ENCODE measurements at places on chromosomes 12 and 14.
A peak's percentile ranks its signal among the peaks of the same experiment; 100 is the strongest.

DNA sequence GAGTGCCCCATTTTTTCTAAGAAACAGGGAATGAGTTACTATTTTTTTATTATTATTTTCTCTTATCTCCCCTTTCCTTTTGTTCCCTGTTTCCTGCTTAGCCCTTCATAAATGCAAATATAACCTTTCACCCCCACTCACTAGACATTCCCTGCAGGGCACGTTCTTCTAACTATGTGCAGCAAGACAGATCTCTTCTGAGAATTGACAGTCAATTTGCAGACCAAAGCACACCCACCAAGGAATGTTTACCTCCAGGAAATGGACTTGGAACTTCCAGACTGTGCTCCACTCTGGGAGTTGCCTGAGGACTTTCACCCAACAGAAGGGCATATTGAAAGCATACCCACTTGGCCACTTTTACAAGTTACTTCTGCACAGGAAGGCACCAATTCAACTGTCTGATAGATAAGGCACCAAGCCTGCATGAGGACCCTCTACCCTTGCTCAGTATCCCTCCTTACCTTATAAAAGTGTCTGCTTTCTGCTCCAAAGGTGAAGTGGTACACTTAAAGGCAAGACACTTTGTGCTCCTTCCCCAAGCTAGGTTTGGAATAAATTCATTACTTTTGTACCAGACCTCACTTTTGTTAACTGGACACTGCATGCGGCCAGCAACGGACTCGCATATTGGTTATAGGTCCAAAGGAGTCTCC is 6.5 kb downstream of the TAS2R19 start:
- no peak for DNase-seq

GRCh38 chr14:91360490-91361232 is 57.0 kb downstream of the CCDC88C start:
- no peak for DNase-seq

GRCh38 chr12:73632661-73633060 is 905.0 kb upstream of the ATXN7L3B start:
- no peak for DNase-seq

- DNase-seq = no peak
These were observed 48.8 kb upstream of the ESRRB start for GRCh38 chr14:76326918-76327689.

- no peak for DNase-seq
These were observed 40.2 kb downstream of the CACNA2D4 start for GRCh38 chr12:1878214-1878613.

- peak; percentile 58 for DNase-seq
These were observed 127.4 kb downstream of the KTN1 start for GRCh38 chr14:55707365-55707804.

- no peak for DNase-seq
These were observed 14.2 kb downstream of the STON2 start for GRCh38 chr14:81385886-81386285.

DNA sequence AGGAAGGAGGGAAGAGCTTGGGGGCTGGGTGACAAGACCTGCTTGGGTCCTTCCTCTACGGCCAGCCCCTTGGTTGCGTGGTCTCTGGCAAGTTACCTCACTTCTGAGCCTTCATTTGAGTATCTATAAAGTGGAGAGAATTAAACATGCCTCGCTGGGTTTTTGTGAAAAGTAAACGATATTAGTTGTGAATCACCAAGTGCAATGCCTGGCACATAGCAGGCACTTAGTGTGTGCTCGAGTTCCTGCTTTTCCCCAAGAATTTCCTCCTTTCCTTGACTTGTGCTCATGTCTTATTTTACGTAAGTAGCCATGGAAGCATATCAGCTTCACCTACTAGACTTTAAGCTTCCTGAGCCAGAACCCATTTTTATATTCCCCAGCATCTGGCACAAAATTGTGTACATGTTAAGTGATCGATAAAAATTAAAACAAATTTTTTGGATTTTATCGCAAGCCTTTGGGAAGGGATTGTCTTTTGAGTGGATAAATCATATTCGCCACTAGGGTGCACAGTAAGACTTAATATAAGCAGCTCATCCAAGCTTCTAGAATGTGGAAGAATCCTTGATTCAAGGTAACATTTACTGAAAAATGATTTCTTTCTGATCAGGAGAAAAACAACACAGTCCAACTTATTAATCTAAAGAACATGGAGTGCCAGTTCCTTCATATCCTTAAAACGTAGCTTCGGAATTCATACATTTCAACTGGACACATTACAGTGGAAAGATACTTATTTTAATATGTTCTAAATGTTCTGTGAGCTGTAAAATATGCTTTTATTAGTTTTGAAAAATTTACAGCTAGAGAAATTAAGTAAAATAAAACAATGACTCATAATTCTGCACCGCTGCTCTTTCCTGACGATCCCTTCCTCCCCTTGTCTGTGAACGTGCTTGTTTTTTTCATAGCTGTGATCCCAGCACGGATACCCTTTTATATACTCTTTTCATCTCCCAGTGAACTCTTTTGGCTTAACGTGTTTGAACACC is 62.0 kb downstream of the SLC25A47 start:
- DNase-seq = peak; percentile 80

DNA sequence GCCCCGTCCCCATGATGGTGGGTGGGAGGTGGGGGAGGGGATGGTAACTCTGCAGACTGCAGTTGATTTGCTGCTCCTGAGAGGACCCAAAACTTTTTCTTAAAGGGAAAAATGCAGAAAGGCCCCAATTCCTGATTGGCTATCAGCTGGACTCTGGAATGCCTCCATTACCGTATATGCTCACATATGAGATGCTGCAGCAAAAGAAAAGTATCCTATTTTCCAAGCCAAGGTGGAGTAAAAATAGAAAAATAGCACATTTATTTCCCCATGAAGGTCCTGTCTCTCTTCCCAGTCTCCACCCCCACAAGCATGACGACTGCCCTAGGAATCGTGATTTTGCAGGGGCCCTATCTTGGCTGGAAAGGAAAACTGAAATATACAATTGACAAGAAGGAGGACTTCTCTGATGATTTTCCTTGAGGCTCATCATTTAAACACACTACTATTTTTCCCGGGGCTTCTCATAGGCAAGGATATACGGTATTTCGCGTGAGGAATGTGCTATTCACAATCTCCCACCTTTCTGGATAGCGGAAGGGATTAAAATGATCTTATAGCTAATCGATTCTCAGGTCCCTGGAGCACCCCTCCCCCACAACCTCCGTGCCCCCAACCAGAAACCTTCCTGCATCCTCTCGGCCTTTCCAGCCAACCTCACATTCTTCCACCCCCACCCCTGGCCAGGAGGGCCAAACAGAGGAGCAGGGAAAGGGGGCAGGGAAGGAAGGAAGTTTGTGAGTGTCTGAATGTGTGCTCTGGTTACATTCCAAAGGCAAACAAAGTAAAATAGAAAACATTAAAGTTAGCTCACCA is 138.9 kb upstream of the CCND2 start:
- no peak for DNase-seq

Data from fibroblast of villous mesenchyme (primary cell).